Hippocampal formation (tissue), 2 donors: ENCODE measurements at places on chromosomes 7 and 10.

- DNase-seq, result no peak
Measured at GRCh38 chr7:50088463-50089129, 4.5 kb downstream of the ZPBP start.

DNA sequence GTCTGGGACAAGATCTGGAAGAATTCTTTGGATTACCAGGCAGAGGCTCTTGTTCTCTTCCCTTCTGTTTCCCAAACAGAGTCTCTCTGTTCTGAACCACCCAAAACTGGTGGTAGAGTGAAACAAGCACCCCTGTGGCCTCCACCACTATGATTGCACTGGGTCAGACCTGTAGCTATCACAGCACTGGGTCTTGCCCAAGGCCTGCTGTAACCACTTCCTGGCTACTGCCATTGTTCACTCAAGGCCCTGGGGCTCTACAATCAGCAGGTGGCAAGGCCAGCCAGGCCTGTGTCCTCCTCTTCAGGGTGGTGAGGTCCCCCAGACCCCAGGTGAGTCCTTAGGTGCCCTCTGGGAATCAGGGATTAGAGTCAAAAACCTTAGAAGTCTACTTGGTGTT, 4.1 kb upstream of the LRRC17 start:
- no peak for DNase-seq

- DNase-seq, result no peak
Measured at GRCh38 chr7:1666317-1666822, 3.7 kb upstream of the ELFN1 start.

DNA sequence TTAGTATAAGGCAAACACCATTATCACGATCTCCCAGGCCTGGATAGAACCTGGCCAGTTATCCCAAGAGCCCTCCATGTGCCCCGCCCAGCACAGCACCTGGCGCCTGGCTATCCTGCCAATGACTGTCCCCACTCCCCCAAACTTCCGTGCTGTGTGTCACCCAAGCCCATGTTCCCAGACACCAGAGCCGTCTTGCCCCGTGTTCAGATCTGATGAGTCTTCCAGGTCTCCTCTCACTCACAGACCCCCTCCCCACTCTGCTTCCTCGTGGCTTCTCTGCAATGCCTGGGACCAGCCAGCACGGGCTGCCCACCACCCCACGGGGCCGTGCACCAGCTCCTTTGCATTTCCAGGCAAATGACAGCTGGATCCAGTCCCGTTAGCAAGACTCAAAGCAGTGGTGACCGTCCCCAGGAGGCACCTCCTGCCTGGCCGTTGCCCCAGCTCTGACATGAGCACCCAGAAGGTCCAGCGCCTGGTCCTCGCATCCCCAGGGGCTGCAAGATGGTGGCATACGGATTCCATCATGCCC, 43.8 kb upstream of the INPP5A start:
- no peak for DNase-seq

DNA sequence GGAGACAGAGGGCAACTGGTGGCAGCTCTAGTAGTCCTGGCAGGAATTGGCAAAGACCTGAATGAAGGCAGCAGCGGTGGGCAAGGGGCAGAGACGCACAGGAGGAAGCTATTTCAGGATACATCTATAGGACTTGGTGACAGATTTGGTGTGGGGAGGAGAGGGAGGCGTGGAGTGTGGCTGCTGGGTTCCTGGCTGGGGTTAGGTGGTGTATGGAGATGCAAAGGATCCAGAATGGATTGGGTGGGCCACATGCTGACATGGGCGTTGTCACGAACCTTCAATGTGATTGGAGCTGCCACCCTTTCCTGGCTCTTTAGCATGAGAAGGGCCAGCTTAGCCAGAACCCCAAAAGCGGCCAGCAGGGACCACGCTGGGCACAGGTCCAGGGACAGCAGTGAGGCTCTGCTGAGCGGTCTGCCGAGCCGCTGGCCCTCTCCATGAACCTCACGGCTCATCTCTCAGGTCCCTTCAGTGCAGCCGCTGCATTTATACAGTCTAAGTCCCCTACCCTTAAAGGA, 10.2 kb upstream of the ADCY1 start:
- no peak for DNase-seq

GRCh38 chr10:62335326-62335725, 38.8 kb upstream of the ZNF365 start:
- no peak for DNase-seq
